ENCODE measurements at places on chromosomes 12 and 14.

DNA sequence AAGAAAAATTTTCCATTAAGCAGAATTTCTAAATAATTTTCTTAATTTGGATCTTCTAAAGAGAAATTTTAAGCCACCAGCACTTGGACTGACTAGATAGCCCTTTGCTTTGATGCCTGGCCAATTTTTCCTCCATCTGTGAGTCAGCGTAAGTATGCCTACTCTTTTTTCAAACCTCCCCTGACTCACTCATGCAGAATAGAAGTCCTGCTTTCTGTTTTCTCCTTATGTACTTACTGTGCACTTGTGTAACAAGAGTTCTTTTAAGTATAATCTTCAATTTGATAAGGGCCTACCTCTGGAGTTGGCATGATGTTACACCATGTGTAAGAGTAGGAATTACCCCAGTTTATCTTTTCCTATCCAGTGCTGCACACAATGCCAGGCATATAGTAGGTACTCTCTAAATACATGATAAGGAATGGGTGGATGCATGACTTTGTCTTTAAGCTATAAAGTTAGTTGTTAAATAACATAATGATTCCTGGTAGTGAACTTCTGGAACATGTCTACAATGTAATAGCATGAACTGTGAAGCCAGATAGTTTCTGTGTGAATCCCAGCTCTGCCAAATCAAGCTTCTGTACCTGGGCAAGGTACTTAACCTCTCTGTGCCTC is 329.6 kb downstream of the TMTC2 start:
- no peak for DNase-seq

GRCh38 chr12:129984106-129984505 is 80.3 kb upstream of the TMEM132D start:
- no peak for DNase-seq

GRCh38 chr14:54197369-54197768 is 199.4 kb upstream of the CDKN3 start:
- no peak for DNase-seq

GRCh38 chr14:20332431-20332787 is 670 bp downstream of the CCNB1IP1 start:
- DNase-seq = no peak

- no peak for DNase-seq
Observed at GRCh38 chr14:33756833-33757232, 194.0 kb downstream of the EGLN3 start.

DNA sequence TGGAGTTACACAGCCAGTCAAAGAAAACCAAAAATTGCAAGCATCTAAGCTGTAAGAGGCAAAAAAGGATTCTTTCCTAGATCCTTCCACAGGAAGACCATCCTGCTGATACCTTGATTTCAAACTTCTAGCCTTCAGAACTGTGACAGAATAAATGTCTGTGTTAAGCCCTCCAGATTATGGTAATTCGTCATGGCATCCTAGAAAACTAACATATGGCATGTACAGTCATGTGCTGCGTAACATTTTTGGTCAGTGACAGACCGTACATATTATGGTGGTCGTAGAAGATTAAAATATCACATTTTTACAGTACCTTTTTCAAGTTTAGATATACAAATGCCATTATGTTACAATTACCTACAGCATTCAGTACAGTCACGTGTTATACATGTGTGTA is 660.9 kb upstream of the LMO3 start:
- DNase-seq = no peak

GRCh38 chr14:22381408-22381760 is 207.6 kb downstream of the DAD1 start:
- DNase-seq = no peak

DNA sequence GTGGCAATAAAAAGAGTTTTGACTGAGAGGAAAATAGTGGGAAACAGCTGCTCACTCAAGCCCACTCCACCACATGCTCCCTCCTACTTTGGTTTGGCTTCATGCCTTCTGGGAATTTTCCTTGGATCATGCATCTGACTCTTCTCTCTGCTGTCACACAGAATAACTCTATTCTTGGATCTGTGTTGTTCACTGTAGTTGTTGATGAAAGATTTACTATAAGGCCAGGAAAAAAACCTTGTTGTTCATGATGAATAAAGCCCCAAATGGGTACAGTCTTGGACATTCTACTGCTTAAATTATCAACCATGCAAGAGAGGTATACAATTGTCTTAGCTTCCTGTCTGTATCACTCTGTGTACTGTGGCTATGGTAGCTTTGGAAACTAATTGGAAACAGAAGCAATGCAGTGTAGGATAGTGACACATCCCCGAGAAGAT is 70.5 kb downstream of the TMX1 start:
- DNase-seq = no peak

- no peak for DNase-seq
Observed at GRCh38 chr12:11758510-11759493, 109.3 kb downstream of the ETV6 start.

DNA sequence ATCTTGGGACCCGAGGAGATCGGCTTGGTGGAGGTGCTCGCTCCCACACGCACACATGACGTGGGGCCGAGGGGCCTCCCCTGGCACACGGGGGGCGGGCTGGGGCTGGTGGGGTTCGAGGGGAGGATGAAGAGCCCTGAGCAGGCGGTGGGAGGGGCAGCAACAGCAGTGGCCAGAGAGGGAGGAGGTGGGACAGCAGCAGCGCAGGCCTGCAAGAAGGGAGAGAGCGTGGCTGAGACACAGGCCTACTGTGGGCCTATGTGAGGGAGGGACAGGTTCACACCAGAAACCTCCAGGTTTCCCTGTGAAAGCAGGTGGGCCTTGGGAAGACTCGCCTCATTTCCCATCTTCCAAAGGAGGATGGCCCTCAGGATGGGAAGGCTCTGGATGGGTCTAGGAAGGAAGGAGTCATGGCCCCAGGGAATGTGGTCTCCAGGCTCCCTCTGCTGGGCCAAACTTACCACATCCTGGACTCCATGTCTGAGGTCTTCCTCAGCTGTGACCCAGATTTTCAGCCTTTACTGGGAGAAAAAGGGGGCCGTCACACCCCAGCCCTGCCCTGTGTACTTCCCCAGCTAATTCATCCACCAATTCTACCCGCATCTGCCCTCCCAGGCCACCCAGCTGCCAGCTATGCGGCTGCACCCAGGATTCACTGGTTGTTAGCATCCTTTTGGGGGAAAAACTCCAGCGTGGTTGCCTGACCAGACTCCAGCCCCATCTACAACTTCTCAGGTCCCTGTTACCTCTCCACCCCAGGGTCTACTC is 2.8 kb downstream of the PIANP start:
- no peak for DNase-seq

GRCh38 chr12:116882742-116883141 is 1.5 kb upstream of the HRK start:
- no peak for DNase-seq

- no peak for DNase-seq
Observed at GRCh38 chr14:94395888-94396574, 7.6 kb upstream of the SERPINA1 start.

DNA sequence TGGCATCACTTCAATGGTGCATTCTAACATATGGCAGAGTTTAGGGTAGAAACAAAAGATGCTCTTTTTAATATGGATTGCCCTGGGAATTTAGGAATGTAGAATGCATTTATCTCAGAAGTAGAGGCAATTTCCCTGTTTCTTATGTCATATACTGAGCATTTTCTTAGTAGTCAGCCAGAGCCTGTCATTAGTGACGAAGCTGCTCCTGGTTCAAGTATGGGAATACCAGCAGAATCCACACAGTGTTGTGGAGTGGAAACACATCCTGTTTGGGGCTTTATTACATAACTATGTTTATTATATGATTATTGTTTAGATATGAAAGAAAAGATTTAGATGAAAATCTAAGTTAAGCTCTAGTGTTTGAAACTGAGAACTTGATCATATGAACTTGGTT is 12.2 kb downstream of the CIPC start:
- DNase-seq = no peak
